BE2C (cell line): ENCODE measurements at places on chromosomes 1 and 21.

GRCh38 chr21:33247599-33247998, 17.9 kb downstream of the IFNAR2 start:
- DNase-seq = no peak

DNA sequence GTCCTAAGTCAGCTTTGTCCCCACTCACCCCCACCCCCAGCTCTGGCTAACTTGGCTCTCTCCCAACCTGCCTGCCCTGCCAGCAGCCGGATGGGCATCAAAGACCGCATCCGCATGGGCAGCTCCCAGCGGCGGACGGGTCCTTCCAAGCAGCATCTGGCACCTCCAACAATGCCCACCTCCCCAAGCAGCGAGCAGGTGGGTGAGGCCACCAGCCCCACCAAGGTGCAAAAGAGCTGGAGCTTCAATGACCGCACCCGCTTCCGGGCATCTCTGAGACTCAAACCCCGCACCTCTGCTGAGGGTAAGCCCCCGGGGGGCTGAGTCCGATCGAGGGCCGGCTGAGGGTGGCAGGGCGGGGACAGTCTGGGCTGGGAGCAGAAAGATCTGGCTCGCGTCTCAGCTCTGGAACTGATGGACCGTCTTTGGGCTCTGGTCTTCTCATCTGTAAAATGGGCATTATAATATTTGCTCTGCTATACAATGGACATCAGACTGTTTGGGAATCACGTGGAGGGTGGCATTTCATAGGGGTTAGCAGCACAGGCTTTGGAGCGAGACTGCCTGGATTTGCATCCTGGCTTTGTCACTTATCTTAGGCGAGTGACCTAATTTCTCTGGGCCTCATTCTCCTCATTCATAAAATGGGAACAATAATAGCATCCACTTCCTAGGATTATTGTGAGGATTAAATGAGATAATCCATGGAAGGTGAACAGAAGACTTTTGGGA, 31.0 kb downstream of the CITED4 start:
- DNase-seq = no peak

- DNase-seq = no peak
These were observed 52.5 kb downstream of the SIM2 start for GRCh38 chr21:36751383-36751782.

GRCh38 chr1:189816558-189816957, 661.1 kb downstream of the BRINP3 start:
- no peak for DNase-seq

DNA sequence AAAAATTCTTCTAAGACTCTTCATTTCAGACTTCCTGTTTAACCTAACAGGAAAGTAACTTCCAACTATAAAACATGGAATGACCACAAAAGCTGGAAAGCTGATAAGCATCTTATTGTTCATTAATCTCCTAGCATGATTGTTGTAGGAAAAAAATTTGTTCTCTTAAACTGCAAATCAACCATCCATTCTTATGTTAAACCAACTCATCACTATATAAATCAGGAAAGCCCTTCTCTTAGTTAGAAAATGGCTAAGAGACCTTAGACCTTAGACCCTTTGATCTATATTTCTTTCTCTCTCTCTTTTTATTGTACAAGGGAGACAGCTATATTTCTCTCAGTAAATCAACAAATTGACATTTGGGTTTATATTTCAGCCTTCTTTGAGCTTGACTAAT, 101.4 kb downstream of the UBE2U start:
- no peak for DNase-seq
